ENCODE measurements at places on chromosomes 3 and 15.

- DNase-seq = no peak
Observed at GRCh38 chr15:86164232-86164898, 84.7 kb downstream of the AGBL1 start.

- DNase-seq = no peak
Observed at GRCh38 chr3:85697156-85697555, 738.4 kb downstream of the CADM2 start.

DNA sequence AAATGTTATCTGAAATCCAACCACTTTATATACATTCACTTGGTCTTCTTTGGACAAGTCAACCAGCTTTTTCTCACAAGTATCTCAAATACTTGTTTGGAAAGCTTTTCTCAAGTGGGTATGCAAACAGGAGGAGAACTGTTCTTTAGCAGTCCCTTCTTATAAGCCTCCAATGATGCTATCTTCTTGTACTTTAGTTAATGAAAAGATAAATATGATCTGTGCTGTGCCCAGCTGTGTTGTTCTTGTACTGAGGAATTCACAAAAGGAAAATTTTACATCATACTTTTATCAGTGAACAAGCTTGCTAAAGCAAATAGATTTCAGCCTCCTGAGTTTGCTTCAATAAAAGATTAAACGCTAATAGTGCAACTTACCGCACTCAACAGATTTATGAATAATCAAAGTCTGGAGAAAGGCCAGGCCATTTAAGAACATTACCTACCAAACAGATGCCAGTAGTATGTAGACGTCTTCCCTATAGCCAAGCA lies 395.2 kb downstream of the MECOM start:
- no peak for DNase-seq

DNA sequence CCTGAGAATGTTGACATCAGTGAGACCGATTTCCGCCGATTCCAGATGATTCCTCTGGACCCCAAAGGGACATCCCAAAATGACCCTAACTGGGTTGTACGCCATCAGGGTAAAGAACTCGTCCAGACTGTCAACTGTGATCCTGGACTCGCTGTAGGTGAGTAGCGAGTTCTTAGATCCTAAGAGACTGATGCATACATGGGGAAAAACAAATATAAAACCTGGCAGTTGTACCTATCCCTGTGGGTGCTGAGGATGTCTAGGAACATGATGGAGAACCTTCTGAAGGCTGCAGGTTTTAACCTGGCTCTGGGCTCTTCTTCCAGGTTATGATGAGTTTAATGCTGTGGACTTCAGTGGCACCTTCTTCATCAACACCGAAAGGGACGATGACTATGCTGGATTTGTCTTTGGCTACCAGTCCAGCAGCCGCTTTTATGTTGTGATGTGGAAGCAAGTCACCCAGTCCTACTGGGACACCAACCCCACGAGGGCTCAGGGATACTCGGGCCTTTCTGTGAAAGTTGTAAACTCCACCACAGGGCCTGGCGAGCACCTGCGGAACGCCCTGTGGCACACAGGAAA lies 12.3 kb downstream of the THBS1 start:
- DNase-seq = no peak

GRCh38 chr3:127764301-127764700 lies 58.0 kb downstream of the MGLL start:
- no peak for DNase-seq

DNA sequence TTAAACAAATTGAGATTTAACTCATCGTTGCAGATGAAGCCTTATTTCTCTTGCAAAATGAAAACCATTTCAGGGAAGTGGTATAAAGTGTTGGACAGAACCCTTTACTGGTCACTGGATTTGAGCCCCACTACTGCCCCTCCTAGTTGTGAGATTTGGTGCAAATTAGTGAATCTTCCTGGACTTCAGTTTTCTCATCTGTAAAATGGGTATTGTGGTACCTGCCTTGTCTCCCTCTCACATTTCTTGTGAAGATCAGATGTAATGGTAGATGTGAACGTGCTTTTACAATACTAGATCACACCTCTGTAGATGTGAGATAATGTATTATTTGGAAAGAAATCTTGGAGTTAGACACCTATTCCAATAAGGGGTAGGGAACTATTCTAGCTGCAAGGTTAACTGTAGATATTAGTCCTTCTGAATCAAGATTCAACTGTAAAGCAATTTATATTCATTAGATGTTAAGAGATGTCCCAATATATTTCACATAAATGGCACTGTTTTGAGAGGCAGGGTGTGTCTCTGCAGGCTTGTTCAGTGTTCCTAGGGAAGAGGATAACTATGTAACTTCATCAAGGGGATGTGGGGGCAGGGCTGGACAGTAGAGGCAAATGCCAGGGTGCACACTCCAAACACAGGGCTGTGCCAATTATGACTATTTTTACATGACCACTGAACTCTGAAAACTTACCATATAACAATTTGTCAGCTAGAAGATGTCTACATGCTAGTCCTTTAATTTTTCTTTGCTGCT lies 112.4 kb upstream of the PFN2 start:
- DNase-seq = no peak

- no peak for DNase-seq
Observed at GRCh38 chr15:66298803-66299251, 5.5 kb downstream of the DIS3L start.

- DNase-seq = no peak
Observed at GRCh38 chr3:12143949-12144504, 14.7 kb downstream of the TIMP4 start.

DNA sequence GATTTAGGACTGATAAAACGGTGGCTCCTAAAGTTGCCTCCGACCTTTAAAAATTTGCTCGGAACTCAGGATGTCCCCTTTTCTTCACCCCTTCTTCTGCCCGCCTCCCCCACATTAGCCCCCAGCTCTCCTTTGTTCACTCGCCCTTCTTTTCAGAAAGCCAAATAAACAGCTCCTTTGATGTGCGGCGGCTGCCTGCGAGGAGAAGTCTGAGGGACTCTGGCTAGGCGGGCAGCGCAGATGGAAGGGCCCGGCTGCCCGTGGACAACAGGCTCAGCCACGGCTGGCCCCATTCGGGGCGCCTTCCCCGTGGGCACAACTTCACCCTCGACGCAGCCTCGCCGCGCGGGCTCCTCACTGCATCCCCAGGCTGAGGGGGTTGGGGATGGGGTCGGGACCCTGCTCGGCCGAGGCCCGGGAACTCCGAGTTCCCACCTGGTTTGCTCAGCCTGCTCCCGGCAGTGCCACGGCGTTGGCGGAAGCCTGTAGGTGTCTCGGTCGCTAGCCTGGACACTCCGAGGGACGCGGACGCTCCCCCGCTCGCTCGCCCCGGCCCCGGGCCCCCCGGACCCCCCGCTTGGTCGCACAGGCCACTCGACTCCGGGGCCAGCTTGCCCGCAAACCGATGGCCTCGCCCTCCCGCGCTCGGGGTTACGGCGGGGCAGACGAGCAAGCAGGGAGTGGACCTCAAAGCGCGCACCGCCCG lies 897 bp upstream of the TLE3 start:
- DNase-seq = peak; percentile 25

DNA sequence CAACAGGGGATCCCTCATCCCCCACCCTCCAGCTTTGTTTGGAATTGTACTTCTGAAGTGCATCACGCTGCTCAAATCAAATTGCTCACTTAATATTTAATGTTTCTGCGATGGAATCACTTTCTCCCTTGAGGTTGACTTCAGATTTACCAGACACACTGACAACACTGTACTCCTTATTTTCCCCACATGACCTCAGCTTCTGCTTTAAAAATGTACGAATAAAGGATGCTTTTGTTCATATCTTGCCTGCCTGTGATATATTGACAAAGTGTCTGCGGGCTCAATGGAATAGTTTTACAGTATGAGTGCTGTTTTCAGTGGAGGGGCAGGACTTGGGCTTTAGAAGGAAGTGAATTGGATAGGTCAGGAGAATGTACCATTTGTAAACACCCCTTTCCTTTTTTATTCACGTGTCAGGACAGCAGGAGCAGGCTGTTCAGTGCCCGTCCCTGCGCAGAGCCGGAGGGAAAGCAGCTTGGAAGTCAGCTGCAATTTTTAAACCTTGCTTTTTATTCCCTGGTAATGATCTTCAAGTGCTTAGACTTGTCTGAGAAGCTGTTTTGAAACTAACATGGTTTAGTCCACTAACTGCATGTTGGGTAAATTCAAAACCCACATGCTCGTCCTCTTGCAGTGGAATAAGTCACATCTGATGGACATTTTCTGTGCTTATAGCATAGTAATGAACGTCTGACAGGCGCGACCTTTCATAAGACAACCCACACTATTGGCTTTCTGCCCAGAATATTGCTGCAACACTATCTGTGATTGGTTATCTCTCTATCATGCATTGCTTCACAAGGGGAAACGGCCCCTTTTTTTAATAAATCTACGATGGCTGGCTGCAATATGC lies 29.9 kb downstream of the MBNL1 start:
- DNase-seq = peak; percentile 50

GRCh38 chr3:111803123-111803593 lies 55.9 kb upstream of the PHLDB2 start:
- no peak for DNase-seq

- no peak for DNase-seq
Observed at GRCh38 chr15:25771338-25771706, 91.8 kb downstream of the ATP10A start.

DNA sequence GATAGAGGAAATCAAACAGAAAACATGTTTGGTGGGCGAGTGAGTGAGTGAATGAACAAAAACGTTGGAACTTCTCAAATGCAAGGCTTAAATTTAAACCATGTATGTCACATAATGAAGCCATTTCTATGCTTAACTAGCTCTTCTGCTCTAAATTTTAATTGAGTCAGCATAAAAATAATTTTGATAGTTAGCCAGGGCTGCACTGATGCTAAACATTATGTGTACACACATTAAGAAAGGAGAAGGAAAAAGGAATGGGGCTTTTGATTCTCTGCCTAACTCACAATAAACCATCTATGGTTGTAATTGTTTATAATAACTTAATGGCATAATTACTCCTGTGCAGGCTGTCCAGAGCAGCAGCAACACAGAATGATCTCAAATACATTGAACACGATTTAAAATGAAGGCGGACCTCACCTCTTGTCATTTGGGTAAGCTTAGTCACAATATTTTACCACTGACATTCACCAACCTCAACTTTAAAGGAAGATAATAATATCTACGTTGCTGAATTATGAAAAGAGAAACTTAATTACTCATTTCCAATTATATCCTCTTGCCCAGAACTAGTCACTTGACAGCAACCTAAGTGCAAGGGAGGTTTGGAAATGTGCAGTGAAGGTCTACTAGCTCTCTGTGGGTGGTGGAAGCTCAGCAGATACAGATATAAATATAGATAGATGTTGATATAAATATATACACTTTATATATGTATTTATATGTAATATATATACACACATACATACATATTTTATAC lies 318.4 kb upstream of the TRIM42 start:
- DNase-seq = no peak

GRCh38 chr3:27454914-27455313 lies 29.3 kb downstream of the SLC4A7 start:
- no peak for DNase-seq

DNA sequence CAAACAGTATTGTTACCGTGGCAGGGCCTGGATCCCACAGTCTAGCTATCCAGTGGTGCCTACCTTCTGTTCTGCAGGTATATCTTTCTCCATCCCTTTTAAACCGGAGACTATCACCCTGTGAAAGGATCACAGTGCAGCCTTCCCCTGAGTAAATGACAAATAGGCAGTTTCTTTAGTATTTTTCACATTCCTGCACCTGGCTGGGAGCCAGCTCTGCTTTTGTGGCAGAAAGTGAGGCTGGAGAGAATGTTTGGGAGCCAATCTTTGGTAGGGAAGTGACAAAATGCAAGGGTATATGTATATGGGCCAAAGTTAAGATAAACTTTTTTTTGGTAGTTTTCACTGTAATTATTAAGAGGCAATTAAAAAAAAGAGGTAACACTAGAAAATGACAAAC lies 54.8 kb downstream of the ARHGEF26 start:
- DNase-seq = no peak

DNA sequence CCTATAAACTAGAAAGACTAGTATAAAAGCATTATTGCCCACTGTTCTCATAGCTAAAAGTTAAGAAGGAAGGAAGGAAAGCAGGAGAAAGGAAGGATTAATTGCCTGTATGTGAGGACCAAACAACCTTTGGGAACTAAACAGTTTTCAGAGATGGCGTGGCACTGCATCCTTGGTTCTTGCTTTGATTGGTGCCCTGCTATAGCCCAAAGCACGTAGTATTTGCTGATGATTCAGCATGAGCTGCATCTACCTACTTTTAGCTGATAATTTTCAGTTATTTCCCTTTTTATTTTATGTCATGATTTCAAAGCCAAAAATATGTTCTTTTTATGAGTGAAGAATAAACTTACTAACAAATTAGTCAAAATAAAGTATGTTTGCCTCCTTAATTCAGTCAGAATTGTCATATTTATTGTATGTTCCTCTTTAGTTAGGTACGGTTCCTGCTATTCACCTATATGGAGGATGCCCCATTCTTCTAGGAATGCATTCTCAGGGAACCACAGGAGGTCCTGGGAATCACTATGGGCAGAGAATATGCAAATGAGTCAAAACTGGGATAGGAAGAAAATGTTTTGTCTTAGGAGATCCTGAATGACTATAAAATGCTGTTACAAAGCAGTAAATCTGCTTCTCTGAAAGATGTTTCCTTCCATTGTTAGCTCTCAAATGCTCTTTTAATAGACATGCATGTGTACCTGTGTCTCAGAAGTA lies 65.4 kb upstream of the THSD4 start:
- no peak for DNase-seq

GRCh38 chr3:99678023-99678422 lies 39.6 kb downstream of the COL8A1 start:
- no peak for DNase-seq

GRCh38 chr15:57146506-57147201 lies 228.2 kb downstream of the TCF12 start:
- DNase-seq = no peak

DNA sequence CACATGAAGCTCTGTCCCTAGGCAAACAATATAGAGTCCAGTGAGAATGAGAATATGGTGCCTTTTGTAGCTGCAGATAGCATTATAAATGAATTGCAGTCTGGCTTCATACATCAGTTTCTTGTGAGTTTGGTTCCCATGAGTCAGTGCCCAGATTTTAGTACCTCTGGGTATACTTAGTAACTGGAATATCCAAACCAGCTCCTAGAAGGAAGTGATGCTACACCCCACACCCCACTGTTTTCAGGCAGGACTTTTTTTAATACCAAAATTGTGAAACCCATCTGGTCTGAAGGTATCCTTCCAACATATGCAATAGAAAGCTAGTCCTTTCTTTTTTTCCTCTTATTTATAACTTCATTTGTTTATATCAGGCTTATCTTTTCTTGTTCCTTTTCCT lies 42.1 kb upstream of the FOXP1 start:
- DNase-seq = no peak

DNA sequence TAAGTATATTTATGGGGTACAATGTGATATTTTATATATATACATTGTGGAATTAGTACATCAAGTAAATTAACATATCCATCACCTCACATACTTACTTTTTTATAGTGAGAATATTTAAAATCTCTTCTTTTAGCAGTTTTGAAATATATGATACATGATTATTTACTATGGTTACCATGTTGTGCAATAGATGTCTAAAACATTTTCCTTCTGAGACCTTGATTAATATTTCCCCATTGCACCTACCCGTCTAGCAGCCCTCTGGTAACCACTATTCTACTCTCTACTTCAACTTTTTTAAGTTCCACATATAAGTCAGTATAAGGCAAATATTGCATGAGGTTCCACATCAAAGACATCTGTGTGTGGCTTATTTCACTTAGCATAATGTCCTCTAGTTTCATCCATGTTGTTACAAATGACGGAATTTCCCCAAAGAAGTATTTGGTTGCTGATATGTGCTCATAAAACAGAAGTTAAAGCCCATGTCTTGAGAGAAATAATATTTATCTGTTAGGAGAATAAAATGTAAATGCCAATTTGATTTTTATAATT lies 29.6 kb upstream of the NFKBIZ start:
- DNase-seq = no peak

Measured in effector CD4-positive, alpha-beta T cell (primary cell).